ENCODE measurements at places on chromosomes 12 and 14. TPM values are rescaled to one million over a fixed set of nuclear protein-coding genes. Genes with fewer than 3 reads are reported as not detected.
A peak's percentile ranks its signal among the peaks of the same experiment; 100 is the strongest.

The B3GNT4 gene
- not detected for total RNA-seq

DNA sequence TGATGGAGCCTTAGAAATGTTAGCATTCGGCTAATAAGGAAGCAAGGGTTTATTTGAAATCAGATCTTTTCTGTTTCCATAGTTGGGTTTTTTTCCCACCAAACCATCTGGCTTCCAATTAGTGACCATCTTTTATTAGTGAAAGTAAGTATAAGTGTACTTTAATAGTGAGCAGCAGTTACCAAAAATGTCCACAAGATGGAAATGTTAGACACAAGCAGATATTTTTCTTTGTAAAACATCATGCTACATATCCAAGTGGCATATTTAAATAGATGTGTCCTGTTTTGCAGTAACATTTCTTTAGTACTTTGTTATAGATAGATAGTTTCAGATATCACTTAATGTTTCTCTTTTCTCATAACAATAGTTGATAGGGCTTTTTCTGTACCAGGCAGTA lies 28.8 kb downstream of the YEATS4 start:
- no peak for DNase-seq
- H3K27me3 ChIP-seq: no peaks in the 10 kb centered on the region
- H3K27ac ChIP-seq: no peak overlapping the region
- peaks cover 21% of the 10 kb centered on the region for H3K36me3 ChIP-seq

- DNase-seq: no peak
- H3K36me3 ChIP-seq: no peaks in the 10 kb centered on the region
- no peaks in the 10 kb centered on the region for H3K27me3 ChIP-seq
- H3K27ac ChIP-seq: no peak overlapping the region
- H3K4me1 ChIP-seq: no peaks in the 10 kb centered on the region
- H3K4me3 ChIP-seq: no peak overlapping the region
Measured at GRCh38 chr14:32727832-32728231, 210.8 kb upstream of the NPAS3 start.

The SIRT4 gene
- total RNA-seq: 5.4 TPM

DNA sequence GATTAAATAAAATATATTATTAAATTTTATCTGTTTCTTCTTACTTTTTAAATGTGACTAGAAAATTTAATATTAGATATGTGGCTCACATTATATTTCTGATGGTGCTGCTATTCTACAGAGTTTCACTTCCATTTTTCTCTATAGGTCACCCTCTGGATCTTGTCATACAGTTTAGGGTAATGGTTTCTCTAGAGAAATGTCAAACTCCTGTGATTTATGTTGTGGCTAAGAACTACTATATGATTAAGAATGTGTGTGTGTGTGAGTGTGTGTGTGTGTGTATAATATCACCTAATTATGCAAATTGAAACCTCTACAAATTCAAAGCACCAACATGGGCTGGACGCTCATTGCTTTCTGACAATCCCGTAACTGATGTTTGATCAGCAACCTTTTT lies 325.9 kb downstream of the ADAMTS20 start:
- no peak overlapping the region for H3K4me3 ChIP-seq
- no peak overlapping the region for H3K27ac ChIP-seq
- no peaks in the 10 kb centered on the region for H3K36me3 ChIP-seq
- no peaks in the 10 kb centered on the region for H3K27me3 ChIP-seq
- DNase-seq: no peak

The OTX2 gene
- total RNA-seq: not detected

- no peaks in the 10 kb centered on the region for H3K27me3 ChIP-seq
- H3K27ac ChIP-seq: no peak overlapping the region
- peak; percentile 14 for DNase-seq
Measured at GRCh38 chr14:22691171-22691570, 47.0 kb upstream of the OR6J1 start.

The KRT3 gene
- not detected for total RNA-seq

DNA sequence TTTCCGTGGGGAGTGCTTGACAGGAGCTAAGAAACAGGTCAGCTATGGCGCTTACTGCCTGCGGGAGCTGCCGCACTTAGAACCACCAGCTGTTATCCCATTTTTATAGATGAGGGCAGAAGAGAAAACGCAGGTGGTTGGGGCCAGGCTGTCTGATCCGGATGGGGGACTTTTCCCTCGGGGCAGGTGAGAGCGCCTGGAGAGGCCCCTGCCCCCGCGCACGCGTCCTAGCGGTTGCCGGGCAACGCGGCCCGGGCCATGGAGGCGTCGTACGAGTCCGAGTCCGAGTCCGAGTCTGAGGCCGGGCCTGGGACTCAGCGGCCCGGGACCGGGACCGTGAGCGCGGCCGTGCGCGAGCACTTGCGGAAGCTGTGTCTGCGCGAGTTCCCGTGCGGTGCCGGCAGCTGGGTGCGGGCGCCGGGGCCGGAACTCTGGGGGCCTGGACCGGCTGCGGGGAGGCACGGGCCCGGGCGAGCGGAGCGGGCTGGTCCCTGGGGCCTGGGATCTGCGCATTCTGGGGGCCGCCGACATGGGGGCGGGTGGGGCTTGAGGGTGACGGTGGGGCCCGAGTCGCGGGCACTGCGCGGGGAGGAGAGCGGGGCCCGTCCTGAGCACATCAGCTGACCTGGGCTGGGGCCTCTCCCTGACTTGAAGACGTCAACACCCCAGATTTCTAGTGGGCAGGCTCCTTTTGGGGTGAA lies at the start of gene LRRC43:
Gene LRRC43 (plus strand): TSS at position 237 of the 701 bp plus-strand sequence. CDS start 22 bp downstream, at position 259.
- no peaks in the 10 kb centered on the region for H3K36me3 ChIP-seq
- peaks cover 5% of the 10 kb centered on the region for H3K27me3 ChIP-seq
- DNase-seq: peak; percentile 56
- H3K27ac ChIP-seq: peak within 1 kb of the TSS; percentile 55
- H3K4me1 ChIP-seq: peaks cover 12% of the 10 kb centered on the region

The RIPK3 gene
- 33.5 TPM for total RNA-seq

DNA sequence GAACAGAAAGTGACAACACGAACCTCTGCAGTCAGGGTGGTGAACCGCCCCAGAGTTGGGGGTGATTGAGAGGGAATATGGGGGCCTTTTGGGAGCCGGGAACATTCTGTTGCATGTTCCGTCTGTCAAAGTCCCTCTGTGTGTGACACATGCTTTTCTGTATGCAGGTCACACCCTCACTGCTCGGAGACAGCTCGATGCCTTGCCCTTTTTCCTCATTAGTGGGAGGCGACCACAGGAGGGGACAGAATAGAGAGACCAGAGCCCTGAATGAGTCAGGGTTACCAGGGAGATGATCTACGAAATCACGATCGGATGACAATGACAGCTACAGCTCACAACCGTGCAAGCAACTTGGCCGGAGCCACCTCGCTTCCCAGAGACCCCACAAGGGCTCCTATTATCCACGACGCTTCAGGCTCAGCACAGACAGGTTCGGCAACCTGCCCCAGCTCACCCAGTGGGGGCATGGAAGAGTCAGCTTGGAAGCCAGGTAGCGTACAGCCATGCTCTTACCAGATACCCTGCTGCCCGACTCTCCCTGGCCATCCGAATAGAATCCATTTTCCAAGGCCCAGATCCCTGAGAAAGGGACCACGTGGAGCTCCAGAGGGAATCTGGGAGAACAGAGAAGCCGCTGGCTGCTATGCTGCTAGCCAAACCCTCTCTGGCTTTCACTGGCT lies 38.8 kb downstream of the TESC start:
- H3K4me1 ChIP-seq: peaks cover 65% of the 10 kb centered on the region
- no peak overlapping the region for H3K4me3 ChIP-seq
- H3K27ac ChIP-seq: peak overlapping the region; percentile 58
- DNase-seq: no peak

DNA sequence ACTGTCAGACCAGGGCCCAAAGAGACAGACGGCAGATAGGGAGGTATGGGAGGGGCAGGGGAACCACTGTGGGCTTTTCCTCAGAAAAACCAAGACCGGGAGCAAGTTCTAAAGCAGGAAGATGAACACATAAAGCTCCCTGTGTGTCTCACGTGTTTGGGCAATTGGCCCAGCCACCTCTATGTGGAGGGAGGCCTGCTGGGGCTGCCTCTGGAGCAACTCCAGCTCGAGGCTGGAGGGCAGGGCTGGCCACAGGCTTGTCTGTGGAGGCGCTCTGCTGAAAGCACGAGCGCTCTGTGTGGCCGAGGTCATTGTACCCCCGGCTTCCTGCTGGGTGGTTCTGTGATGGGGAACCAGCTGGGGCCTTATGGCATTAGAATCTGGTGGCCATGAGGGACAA lies 36.4 kb downstream of the TRAFD1 start:
- H3K36me3 ChIP-seq: peaks cover 85% of the 10 kb centered on the region
- no peaks in the 10 kb centered on the region for H3K27me3 ChIP-seq
- H3K27ac ChIP-seq: no peak overlapping the region

The KCTD10 gene
- 23.5 TPM for total RNA-seq

DNA sequence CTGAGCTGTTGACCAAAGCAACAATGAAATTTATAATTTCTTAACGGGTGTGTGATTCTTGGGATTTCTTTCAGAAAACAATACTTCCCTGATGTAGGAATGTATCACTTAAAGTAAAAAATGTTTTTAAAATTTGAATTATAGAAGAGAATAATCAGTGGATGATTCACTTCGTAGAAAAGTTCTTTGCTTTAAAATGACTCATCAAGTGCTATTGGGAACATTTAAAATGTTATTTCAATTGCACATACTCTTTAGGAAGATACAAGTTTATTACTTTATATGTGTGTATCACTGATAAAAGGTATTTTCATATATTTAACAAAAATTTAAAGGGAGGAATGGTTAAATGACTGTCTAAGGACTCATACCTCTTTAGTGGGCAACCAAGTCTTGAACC lies 155.3 kb downstream of the PDE3A start:
- no peaks in the 10 kb centered on the region for H3K4me1 ChIP-seq
- no peaks in the 10 kb centered on the region for H3K27me3 ChIP-seq
- no peak overlapping the region for H3K27ac ChIP-seq
- DNase-seq: no peak
- no peak overlapping the region for H3K4me3 ChIP-seq

GRCh38 chr14:62079038-62079437 lies 316.8 kb downstream of the SNAPC1 start:
- no peaks in the 10 kb centered on the region for H3K36me3 ChIP-seq
- DNase-seq: no peak
- no peaks in the 10 kb centered on the region for H3K27me3 ChIP-seq
- no peak overlapping the region for H3K27ac ChIP-seq

The CLEC4D gene
- total RNA-seq: not detected

- peak overlapping the region; percentile 73 for H3K27ac ChIP-seq
- peak; percentile 49 for DNase-seq
- no peaks in the 10 kb centered on the region for H3K36me3 ChIP-seq
- H3K4me3 ChIP-seq: no peak overlapping the region
- H3K4me1 ChIP-seq: peaks cover 13% of the 10 kb centered on the region
- no peaks in the 10 kb centered on the region for H3K27me3 ChIP-seq
Measured at GRCh38 chr12:2161473-2161872, 108.7 kb downstream of the CACNA1C start.
